CD4-positive, alpha-beta T cell treated with Interleukin-21 for 1 hour (primary cell): ENCODE measurements at places on chromosomes 2 and 18.

DNA sequence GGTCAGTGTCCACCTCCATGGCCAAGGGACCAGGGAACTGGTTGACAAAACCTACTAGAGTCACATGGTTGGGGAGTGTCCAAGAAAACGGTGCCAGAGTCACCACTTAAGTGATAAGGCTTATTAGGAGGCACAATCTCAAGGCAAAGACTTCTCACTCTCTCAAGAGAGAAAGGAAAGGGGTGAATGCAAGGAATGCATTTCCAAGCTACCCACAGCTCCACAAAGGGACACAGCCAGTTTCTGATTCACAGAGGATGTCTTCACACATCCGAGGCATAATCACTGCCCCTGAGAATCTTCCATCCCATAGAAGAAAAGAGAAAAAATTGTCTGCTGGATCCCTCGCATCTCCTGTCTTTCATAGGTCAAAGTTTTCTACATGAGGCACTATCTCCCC, 269.3 kb downstream of the TNS1 start:
- no peak for DNase-seq

DNA sequence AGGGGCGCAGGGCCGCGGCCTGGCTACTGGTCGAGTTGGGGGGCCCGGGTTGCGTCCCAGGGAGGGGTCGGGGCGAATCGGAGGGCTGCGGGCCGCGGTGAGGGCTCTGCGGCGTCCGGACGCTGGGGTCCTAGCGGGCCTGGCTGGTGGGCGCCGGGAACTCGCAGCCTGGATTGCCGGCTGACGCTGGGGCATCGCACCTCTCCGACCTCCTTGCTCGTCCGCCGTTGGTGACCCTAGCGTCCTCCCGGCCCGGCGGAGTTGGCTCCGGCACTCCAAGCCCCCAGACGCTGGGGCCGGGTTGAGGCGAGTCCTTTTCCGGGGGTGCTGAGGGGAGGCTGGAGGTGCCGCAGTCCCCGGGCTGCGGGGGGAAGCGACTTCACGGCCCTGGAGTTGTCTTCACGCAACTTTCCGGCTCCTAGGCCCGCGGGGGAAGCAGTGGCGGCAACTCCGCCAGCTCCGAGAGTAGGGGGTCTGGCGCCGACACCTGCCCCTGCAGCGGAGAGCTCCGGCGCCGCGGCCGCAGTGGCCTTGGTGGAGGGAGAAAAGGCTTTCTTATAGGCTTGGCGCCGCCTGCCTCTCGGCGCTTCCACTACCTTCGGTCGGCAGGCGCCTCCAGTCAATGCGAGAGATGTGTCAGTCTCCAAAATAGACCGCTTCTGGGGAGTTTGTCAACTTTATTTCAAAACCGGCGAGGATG, 70.3 kb downstream of the HAUS1 start:
- peak; percentile 34 for DNase-seq

DNA sequence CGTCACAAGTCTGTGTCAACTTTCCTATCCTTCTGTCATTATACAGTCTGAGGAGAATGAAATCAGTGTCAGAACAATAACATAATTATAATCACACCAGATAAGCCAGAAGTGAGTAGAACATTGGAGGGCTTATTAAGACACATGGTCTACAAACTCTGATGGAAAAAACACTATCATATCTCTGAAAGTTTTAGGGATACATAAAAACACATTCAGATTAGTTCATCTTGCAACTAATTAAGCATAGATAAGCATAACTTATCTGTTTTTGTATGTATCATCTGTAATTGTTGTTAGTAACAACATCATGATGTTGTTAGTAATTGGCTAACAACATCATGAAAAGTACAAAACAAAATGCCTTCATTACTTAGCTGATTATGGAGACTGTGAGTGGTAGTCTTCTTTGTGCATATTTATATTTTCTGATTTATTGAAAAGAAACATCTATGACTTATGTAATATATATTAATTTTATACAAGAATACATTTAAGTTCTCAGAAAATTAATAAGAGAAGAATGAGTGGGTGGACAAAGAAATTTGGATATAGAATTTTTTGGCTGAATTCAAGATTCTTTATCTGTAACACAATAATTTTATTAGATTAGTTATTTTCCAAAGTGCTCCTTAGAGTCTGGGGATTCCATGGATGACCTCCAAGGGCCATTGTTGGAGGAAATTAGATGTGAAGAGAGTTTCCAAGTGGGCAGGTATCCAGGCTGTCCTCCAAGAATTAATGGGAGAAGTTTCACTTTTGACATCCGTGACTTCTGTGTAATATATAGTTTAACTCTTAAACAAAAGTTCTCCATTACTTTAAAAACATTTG, 16.9 kb upstream of the CCDC102B start:
- no peak for DNase-seq

- DNase-seq = no peak
Observed at GRCh38 chr2:189629531-189630453, 31.5 kb upstream of the ASNSD1 start.

- DNase-seq = no peak
Observed at GRCh38 chr2:61722800-61723199, 131.1 kb downstream of the FAM161A start.

GRCh38 chr2:238289574-238289973, 1.2 kb upstream of the PER2 start:
- no peak for DNase-seq

- no peak for DNase-seq
Observed at GRCh38 chr2:74567881-74568280, 13.4 kb downstream of the DOK1 start.

GRCh38 chr2:989781-990467, 39.3 kb downstream of the SNTG2 start:
- no peak for DNase-seq

GRCh38 chr18:5463390-5463789, 80.4 kb downstream of the EPB41L3 start:
- DNase-seq = no peak

GRCh38 chr2:101517758-101518271, 42.9 kb upstream of the RFX8 start:
- no peak for DNase-seq

GRCh38 chr2:43898134-43898837, 59.5 kb downstream of the ABCG8 start:
- DNase-seq = no peak

- no peak for DNase-seq
Observed at GRCh38 chr18:73677450-73677849, 470.2 kb downstream of the FBXO15 start.

DNA sequence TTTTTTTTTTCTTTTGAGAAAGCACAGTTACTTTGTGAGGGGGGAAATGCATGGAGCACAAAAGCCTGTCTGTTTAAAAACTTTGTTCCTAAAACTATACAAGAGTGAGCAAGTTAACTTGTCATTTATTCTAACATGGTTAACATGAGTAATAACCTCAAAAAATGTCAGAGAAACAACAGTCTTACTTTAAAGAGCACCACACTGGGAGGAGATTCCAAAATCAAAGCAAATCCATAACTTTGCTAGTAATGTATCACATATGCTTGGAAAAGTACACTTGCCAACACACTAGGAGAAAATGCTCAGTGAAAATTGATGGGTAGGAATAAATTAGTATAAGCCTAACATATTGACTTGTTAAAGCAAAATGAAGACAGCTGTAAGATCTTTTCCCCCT, 157.1 kb downstream of the PRPF40A start:
- no peak for DNase-seq

- no peak for DNase-seq
Observed at GRCh38 chr2:223959688-223960087, 2.4 kb downstream of the MRPL44 start.

- DNase-seq = no peak
Observed at GRCh38 chr2:187545238-187545751, 8.9 kb downstream of the TFPI start.

GRCh38 chr2:82062463-82062862, 1757.9 kb upstream of the LRRTM1 start:
- no peak for DNase-seq

- DNase-seq = peak; percentile 19
Observed at GRCh38 chr2:27351802-27352598, 4.6 kb downstream of the GTF3C2 start.

- no peak for DNase-seq
Observed at GRCh38 chr2:191601060-191601459, 76.9 kb upstream of the NABP1 start.

- no peak for DNase-seq
Observed at GRCh38 chr18:9712611-9713010, 4.5 kb downstream of the RAB31 start.

DNA sequence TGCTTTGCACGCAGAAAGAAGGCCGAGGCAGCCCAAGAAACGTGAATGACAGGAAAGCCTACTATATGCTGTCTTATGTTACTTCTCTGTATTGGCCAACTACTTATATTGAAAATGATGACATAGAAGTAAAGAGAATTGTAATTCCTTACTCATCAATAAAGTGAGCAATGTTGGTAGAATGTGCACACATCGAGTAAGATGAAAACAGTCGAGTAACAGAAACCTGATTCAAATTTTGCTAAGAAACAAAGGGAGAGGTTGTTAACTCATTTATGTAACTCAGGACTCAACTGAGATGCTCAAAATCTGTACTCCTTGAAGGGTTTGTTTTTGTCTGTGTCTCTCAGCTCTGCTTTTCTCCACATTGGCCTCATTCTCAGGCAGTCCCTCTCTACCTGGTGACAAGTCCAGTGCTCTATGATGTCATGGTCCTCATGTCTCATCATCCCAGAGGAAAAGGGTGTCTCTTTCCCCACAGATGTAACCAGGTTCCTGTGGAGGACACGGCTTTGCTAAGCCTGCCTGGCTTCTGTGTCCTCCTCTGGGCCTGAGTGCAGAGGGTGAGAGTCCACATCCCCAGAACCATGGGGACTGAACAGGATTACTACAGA, 30.3 kb upstream of the CCDC93 start:
- no peak for DNase-seq

- DNase-seq = no peak
Observed at GRCh38 chr18:50014606-50015005, 180.3 kb downstream of the MYO5B start.

- no peak for DNase-seq
Observed at GRCh38 chr18:22489704-22490103, 72.0 kb upstream of the CTAGE1 start.

- DNase-seq = no peak
Observed at GRCh38 chr2:144213797-144214196, 306.1 kb downstream of the ZEB2 start.

DNA sequence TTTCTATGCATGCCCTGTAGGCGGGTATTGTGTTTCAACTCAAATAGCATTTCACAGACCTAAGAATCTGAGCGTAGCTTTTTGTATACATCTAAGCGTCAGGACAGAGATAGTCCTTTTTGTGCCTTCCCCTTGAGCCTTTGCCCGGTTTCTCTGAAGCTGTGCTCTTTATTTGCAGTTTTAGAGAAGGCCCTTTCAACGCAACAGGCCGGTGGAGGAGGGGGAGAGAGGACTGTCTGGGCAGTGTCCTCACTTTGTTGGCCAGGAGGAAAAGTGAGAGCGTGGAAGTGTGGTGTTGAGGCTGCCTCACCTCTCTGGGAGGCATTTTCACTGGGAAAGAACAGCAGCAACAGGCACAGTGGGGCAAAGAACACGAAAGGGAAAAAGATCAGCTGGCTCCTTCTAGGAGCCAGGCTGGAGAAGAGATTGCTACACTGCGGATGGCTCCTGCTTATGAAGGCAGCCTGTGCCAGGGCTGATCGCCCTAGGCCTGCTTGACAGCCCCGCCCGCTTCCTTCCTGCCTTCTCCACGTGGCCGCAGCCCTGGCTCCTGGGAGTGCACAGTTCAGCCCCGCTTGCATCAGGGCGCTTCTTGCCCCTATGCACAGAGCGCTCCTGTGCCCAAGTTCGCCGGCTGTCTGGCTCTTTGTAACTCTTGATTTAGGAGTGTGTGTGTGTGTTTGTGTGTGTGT, 195.6 kb upstream of the POU3F3 start:
- no peak for DNase-seq

- no peak for DNase-seq
Observed at GRCh38 chr2:10150436-10150835, 27.9 kb downstream of the RRM2 start.

GRCh38 chr2:239266434-239266766, 134.4 kb downstream of the HDAC4 start:
- no peak for DNase-seq

- DNase-seq = no peak
Observed at GRCh38 chr18:36043153-36043552, 24.2 kb downstream of the RPRD1A start.
